ENCODE measurements at places on chromosomes 2 and 18.

DNA sequence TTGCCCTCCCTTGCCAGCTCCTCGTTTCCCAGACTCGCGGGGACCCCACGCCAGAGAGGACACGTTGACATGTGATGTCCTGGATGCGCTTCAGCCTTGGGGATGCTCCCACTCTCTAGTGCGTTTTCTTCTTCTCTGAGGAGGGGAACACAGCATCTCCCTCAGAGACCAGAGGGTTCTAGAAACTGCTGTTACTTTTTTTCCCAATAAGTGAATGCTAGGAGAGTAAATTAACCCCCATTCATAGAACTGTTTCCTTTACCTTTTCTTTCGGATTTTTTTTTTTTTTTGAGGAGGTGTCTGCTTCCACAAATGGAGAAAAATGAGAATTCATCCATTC, 370 bp upstream of the EFEMP1 start:
- DNase-seq = no peak

DNA sequence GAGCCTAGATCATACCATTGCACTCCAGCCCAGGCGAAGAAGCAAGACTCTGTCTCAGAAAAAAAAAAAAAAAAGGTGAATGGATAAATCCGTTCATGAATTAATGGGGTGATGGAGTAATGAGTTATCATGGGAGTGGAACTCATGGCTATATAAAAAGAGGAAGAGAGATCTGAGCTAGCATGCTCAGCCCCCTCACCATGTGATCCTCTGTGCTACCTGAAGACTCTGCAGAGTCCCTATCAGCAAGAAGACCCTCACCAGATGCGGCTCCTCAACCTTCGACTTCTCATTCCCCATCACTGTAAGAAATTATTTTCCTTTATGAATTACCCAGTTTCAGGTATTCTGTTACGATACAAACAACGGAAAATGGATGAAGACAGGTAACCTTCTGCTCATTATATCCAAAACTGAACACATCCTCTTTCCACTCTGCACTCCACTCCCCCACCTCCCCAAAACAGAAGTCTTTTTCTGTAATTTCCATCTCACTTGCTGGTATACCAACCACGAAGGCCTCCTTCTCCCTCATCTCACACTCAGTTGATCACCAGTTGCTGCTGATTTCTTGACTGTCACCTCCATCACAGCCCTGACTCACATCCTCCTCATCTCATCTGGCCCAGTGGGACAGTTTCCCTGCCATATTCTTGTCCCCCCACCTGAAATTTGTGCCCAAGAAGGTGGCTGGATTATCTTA, 8.8 kb downstream of the RETREG2 start:
- no peak for DNase-seq

DNA sequence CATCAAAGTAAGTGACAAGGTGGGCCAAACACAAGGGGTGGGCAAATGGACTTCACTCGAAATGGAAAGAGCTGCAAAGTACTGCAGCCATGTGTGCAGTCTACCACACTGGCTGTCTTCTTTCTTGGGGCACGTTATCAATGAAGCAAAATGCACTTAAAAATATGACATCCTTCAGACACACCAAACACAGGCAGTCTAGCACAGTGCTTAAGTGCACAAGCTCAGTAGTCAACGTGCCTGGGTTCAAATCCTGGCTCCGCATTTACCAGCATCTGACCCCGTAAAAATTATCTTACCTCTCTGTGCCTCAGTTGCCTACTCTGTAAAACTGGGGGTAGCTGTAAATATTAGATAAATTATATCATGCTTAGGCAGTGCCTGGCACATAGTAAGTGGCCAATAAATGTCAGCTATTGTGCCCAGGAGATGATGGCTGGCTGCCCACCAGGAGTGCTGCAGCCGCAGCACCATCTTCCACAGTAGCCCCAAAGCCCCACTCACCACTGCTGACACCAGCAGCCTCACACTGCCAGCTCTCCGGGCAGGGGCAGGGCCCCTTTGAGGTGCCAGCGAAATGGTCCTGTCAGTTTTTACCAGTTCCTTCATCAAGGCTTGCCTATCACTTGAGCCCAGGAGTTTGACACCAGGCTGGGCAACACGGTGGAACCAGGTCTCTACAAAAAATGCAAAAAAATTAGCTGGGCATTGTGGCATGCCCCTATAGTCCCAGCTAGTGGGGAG, 121.8 kb upstream of the SLC1A4 start:
- DNase-seq = no peak

- no peak for DNase-seq
Measured at GRCh38 chr2:199819746-199820145, 31.2 kb downstream of the FTCDNL1 start.

- DNase-seq = no peak
Measured at GRCh38 chr2:60891180-60891579, 9.8 kb downstream of the REL start.

- peak; percentile 26 for DNase-seq
Measured at GRCh38 chr18:13610555-13611141, 115.7 kb downstream of the FAM210A start.

GRCh38 chr2:224268441-224268840, 133.5 kb downstream of the FAM124B start:
- no peak for DNase-seq

- DNase-seq = no peak
Measured at GRCh38 chr2:223980397-223980735, 23.1 kb downstream of the MRPL44 start.

GRCh38 chr2:228016402-228016801, 145.0 kb downstream of the DAW1 start:
- DNase-seq = peak; percentile 52

- no peak for DNase-seq
Measured at GRCh38 chr2:64325852-64326577, 127.9 kb upstream of the LGALSL start.

DNA sequence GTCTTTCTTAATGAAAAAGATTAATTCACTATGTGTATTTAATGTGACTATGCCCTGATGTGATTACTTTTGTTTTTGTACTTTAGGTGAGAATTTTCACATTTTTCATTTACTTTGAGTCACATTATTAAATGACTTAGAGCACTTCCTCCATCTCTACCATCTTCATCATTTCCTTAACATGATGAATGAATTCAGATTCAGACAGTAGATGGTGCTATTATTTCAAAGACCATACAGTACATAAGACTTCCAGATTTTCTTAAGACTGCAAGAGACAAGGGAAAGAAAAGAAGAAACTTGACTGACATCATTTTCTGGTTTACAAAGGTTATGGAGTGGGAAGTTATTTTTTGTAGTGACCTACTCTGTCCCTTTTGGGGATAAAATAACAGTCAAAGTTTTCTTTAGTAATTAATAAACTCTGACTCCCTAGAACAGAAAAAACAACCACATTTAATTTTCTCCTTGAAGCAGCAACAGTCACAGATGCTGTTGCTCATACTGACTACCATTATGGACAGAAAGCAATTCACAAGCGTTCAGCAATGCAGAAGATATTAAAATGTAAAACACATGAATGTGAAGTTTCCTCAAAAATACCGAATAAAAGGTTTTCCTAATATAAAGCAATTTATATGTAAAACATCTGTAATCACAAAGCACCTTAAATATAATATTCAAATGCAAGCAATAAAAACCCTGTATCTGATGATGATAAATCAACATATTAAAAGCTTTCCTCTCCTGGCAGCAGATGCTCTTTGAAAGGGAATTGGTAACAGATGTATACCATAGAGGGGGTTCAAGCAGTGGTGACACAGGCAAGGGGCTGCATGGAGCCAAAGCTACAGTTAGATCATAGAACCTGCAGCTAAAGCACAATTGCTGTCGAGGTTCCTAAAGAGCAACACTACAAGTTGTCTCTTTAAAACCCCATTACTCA, 1010.9 kb upstream of the NXPH2 start:
- DNase-seq = no peak

Data from H9 (cell line).